ENCODE measurements at places on chromosomes 13 and 19. TPM values are rescaled to one million over a fixed set of nuclear protein-coding genes. Genes with fewer than 3 reads are reported as not detected.

The TNFSF9 gene
- 14.5 TPM for total RNA-seq

DNA sequence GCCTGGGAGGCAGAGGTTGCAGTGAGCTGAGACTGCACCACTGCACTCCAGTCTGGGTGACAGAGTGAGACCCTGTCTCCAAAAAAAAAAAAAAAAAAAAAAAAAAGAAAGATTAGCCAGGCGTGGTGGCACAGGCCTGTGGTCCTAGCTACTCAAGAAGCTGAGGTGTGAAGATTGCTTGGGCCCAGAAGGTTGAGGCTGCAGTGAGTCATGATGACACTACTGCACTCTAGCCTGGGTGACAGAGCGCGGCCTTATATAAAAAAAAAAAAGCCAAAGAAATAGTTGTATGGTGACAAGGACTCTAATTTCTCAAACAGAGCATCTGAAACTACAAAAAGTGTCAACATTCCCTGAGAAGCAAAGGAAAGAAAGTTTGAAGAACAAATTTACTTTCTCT, 3.4 kb downstream of the PBX4 start:
- DNase-seq: no peak

- no peak for DNase-seq
Measured at GRCh38 chr13:97224544-97225300, 2.6 kb downstream of the MBNL2 start.

DNA sequence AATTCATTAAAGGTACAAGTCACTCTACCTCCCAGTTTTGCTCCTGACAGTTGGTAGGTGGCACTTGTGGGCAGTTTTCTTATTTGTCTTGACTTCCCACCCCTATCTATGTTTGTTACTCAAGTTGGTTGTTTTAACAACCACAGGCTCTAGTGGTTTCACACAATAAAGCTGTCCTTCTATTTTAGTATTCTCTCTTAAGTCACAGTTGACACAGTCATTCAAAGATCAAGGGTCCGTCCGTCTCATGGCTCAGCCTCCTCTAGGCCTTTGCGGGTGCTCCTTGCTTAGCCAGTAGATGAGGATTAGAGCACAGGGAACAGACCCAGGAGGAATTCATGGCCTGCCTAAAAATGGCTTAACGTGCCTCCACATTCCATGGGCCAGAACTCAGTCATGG, 573.7 kb downstream of the IRS2 start:
- DNase-seq: no peak

GRCh38 chr13:20391597-20392452, 133.8 kb downstream of the CRYL1 start:
- no peak for DNase-seq

DNA sequence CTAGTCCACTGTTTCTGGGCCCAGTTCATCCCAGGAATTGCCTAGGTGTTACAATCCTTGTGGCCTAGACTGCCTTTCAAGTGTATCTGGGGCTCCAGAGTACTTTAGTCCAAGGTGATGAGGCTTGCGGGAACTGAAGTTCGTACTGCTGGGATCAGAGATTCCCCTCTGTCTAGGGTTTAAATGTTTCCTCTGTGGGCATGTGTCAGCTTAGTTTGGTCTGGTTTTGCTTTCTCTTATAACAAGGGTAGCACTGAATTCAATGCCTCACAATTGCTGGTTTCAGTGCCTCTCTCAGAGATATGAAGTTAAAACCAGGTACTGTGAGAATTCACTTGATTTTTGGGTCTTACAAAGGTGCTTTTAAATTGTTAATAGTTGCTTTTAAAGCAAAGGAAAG, 30.8 kb downstream of the RGCC start:
- no peak for DNase-seq

- peak; percentile 97 for DNase-seq
Measured at GRCh38 chr13:74287724-74288169, 153.5 kb upstream of the KLF12 start.

GRCh38 chr19:55653651-55654322, 1.0 kb upstream of the U2AF2 start:
- peak; percentile 100 for DNase-seq

Measured in Karpas-422 (cell line).